Myocyte (in vitro differentiated cells): ENCODE measurements at places on chromosomes 16 and 17. TPM values are rescaled to one million over a fixed set of nuclear protein-coding genes. Genes with fewer than 3 reads are reported as not detected.

The CLEC18A gene
- 0.48 and 1.4 TPM in 2 replicates for total RNA-seq

The NRN1L gene
- total RNA-seq, result 0.83 and 1.9 TPM in 2 replicates

GRCh38 chr16:71867939-71868338 is 16.0 kb downstream of the ZNF821 start:
- peak; percentile 71 for DNase-seq

DNA sequence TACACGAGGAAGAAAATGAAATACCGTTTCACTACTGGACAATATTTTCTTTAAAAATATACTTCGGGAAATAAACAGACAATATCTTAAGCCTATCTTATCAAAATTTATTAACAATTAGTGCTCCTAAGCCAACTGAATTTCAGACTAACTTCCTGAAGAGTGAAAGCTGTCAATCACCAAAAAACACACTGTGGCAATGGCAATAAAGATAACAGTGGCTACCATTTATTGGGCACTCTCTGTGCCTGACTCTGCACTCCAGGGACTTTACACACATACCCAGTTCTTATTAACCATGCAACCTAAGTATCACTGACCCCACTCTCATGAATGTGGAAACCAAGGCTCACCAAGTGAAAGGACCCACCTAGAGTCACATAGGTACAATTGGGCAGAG is 83.7 kb downstream of the NCOR1 start:
- no peak for DNase-seq

The PIK3R6 gene
- not detected in 2 replicates for total RNA-seq

GRCh38 chr16:88303890-88304819 is 78.6 kb upstream of the ZNF469 start:
- DNase-seq, result peak; percentile 97

- no peak for DNase-seq
Measured at GRCh38 chr16:19717314-19717713, 713 bp downstream of the KNOP1 start.

DNA sequence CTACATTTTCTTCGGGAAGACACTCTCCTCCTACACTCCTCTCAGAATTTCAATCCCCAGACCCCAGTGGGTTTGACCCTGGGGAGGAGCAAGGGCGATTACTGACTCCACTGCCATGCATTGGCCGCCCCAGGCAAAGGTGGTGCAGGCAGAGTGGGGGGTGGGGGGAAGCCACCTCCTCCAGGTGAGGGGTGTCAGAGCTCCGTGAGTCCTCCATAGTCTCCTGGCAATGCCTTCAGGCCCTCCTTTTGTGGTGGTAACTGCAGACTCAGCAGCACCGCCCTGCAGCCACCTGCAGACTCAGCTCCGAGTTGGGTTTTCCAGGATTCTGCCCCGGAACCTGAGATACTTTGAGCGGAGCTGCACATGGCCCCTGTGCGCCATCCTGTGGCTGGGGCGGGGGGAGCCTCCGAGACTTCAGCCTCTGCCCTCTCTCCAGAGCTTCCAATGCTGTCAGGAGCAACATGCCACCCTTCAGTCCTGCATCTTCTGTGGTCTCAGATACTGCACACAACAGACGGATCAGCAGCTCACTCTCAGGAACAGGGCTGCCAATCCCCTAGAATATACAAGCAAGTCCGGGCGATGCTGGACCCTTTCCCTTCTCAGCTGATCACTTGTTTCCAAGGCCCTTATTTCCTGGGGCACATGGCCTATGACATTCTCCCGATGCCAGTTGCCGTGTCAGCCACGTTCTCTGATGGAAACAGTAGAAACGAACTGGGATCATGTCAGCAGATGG is 2.4 kb upstream of the SLC47A2 start:
- DNase-seq, result no peak

DNA sequence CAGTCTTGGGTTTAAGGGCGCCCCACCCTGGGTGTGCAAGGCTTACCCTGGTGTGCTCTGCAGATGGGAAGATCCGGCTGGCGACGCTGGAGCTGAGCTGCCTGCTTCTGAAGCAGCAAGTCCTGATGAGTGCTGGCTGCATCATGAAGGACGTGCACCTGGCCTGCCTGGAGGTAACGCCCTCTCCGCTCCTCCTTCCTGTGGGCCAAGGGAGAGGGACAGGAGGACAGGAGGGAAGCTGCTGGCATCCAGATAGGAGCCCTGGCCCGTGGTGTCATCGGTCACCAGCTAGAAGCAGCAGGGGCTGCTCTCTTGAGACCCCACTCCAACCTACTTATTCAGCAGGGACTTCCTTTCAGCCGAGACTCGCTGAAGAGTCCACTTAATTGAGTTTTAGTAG is 97.8 kb downstream of the CLEC16A start:
- no peak for DNase-seq

DNA sequence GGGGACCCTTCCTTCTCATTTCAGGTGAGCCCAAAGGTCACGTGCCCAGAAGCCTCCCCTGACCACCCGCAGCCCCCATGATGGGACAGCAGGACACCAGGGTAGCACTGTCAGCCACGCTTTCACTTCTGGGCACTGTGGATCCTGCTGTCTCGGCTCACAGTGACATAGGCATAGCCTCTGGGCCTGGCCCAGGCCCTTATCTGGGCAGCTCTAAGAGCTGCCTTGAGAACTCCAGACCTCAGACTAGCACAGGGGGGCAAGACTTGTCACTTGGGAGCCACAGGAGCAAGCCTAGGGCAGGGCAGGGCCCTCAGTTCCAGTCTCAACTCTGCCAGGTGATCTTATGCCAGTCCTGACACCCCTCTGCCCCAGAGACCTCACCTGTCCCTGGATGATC is 4.7 kb downstream of the NATD1 start:
- no peak for DNase-seq

The MYO1C gene
- total RNA-seq, result 122 and 125 TPM in 2 replicates

GRCh38 chr16:14358697-14359305 is 271.3 kb downstream of the PARN start:
- DNase-seq, result no peak

The CIBAR2 gene
- not detected in 2 replicates for total RNA-seq

The ASGR1 gene
- total RNA-seq, result 0.13 TPM in 1 of 2 replicates, not detected in the other

DNA sequence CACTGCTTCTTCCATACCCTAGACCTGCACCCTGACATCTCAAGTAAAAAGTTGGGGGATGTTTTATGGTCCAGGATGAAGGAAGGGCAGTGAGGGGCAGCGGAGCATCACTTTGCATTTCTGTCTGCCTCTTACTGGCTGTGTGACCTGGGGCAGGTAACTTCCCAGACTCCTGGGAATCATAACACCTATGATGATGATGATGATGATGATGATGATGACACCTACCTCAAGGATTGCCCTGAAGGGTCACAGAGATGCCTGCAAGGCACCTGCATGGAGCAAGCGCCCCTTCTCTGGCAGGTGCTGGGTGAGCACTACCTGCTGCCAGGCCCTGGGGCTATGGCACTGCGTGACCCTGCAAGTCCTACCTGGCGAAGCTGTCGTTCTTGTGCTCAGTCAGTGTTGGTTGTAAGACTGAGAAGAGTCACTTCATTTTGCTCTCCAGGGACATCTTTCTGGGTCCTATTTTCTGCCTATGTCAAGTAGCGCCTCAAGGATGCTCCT is 46.2 kb upstream of the STH start:
- DNase-seq, result no peak

- no peak for DNase-seq
Measured at GRCh38 chr17:18198530-18198929, 14.9 kb downstream of the ALKBH5 start.

- no peak for DNase-seq
Measured at GRCh38 chr16:51166091-51166490, 15.0 kb upstream of the SALL1 start.

The KRTAP2-2 gene
- not detected in 2 replicates for total RNA-seq

DNA sequence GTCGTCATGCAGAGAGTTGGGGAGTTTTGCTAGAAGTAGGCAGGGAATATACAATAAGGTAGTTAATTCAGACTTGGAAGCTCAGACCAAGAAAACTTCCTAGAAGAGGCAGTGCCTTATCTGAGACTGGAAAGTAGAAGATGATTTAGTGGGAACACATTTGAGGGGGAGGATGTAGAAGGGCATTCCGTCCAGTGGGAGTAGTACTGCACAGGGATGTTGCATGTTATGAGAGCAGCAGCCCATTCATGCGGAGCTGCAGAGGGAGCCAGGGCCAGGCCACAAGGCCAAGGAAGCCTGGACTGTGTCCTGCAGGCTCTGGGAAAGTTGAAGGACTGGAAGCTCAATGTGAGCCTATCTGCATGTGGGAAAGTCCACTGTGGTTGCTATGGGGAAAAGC is 344.5 kb upstream of the EEF2KMT start:
- DNase-seq, result no peak

GRCh38 chr17:77286641-77287431 is 146.1 kb downstream of the SEC14L1 start:
- peak; percentile 93 for DNase-seq

- DNase-seq, result no peak
Measured at GRCh38 chr16:1194665-1195392, 30.2 kb downstream of the TPSG1 start.

GRCh38 chr17:62823111-62823893 is 15.2 kb upstream of the MARCHF10 start:
- DNase-seq, result no peak

The ARHGDIG gene
- total RNA-seq, result 0.48 TPM in 1 of 2 replicates, not detected in the other

GRCh38 chr16:56715126-56715525 is 14.8 kb upstream of the NUP93 start:
- peak; percentile 49 for DNase-seq

DNA sequence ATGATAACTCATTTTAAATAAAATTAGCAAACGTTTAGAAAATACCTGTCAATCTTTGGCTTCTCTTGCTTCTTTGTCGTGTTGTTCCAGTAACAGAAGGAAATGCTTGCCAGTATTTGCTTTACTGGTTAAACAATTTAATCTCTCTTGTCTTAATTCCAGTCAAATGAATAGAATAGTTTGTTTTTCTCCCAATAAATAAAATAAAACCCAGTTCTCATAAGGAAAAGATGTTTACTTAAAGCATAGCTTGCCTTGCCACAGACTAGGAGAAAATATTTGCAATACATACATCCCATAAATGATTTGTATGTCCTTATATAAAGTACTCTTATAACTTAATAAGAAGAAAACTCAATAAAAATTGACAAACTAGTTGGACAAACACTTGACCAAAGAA is 43.9 kb upstream of the TEKT3 start:
- no peak for DNase-seq

The TEX19 gene
- 0.80 and 1.1 TPM in 2 replicates for total RNA-seq

The NXPH3 gene
- not detected in 2 replicates for total RNA-seq

The OR4D1 gene
- not detected in 2 replicates for total RNA-seq

- DNase-seq, result no peak
Measured at GRCh38 chr17:77269696-77270681, 129.2 kb downstream of the SEC14L1 start.

GRCh38 chr17:70423562-70423961 is 254.2 kb downstream of the KCNJ2 start:
- no peak for DNase-seq

DNA sequence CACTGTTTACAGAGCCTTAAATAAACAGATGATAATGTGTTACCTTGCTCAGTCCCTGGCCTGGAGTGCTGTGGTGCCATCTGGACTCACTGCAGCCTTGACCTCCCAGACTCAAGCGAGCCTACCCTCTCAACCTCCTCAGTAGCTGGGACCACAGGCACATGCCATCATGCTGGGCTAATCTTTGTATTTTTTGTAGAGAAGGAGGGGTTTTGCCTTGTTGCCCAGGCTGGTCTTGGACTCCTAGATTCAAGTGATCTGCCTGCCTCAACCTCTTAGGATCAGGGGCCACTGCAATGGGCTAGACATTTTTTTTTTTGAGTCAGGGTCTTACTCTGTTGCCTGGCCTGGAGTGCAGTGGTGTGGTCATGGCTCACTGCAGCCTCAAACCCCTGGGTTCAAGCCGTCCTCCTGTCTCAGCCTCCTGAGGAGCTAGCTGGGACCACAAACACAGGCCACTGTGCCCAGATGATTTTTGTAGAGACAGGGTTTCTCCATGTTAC is 5.0 kb upstream of the NAGLU start:
- DNase-seq, result no peak

DNA sequence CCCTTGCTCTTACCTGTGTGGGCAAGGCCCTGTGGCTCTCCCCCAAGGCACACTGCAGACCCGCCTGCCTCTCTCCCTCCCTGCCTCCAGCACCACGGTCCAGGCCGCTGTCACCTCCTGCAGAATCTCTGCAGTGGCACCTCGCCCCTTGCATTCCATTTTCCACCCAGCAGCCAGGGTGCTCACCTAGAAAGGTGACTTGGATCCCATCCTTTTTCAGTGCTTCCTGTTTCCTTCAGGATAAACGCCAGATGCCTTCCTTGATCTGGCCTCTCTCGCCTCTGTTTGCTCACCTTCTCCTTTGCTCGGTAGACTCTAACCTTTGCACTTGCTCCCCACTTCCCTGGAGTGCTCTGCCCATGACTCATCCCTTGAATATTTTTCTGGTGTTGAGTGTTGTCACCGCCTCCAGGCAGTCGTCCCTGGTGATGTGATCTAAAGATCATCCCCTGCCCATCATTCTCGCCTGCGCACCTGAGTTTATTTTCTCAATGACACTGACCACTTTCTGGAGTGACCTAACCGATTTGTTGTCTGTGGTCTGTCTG is 79.2 kb upstream of the LGALS9 start:
- DNase-seq, result no peak

DNA sequence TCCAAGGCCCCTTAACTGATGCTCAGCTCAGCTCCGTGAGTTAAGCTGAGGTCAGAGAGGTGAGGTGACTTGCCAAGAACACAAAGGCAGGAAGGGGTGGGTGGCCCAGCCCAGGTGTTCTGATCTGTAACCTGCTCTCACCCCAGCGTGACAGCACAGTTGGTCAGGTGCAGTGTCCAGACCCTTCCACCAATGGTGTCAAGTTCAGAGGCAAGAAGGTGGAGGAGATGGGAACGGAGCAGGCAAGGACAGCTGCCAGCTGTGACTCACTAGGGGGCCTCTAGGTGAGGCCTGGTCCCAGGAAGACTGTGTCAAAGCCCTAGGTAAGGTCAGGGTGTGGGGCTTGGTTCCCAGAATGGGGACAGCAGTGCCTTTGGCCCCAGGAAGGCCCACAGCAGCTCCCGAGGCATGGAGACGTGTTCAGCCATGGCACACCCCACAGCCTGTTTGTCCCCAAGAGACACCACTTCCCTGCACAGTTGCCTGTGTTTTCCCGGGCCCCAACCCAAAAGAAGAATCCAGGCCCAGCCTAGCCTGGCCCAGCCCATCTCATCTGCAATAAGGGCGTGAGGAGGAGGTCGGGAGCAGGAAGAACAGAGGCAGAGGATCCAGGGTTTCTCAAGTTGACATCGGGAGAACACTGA is 7.2 kb downstream of the WFIKKN2 start:
- no peak for DNase-seq

The KIF2B gene
- total RNA-seq, result not detected in 2 replicates

DNA sequence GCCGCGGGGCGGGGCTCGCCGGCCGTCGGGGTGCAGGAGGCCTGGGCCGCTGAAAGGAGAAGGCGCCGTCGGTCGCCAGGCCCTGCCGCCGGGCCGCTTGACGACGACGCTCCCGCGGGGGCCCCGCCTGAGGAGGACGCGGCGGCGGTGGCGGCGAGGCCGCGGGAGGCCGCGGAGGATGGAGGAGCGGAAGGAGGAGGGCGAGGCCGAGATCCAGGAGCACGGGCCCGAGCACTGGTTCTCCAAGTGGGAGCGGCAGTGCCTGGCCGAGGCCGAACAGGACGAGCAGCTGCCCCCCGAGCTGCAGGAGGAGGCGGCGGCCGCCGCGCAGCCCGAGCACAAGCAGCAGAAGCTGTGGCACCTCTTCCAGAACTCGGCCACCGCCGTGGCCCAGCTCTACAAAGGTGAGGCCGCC is 430 bp downstream of the HAPSTR1 start:
- peak; percentile 33 for DNase-seq
